GM12864 (cell line): ENCODE measurements at places on chromosomes 5 and 9.

DNA sequence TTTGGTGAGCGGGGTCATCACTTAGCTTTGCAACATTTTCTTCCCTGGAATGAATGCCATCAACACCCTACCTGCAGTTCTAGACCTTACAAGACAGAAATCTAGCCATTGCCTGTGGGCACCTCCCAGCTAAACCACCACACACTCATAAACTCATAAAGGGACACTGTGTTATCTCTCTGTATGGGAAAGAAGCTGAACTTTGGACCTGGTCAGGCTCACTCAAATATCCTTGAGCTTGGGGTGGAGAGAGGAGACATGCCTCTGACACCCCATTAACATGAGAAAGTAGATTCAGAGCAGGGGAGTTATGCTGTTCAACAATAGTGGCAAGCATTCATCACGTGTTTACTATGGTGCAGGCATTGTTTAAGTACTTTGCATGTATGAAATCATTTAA, 205.6 kb downstream of the ZNF462 start:
- no peak for DNase-seq

GRCh38 chr9:123253204-123253603, 15.2 kb downstream of the STRBP start:
- DNase-seq: no peak

DNA sequence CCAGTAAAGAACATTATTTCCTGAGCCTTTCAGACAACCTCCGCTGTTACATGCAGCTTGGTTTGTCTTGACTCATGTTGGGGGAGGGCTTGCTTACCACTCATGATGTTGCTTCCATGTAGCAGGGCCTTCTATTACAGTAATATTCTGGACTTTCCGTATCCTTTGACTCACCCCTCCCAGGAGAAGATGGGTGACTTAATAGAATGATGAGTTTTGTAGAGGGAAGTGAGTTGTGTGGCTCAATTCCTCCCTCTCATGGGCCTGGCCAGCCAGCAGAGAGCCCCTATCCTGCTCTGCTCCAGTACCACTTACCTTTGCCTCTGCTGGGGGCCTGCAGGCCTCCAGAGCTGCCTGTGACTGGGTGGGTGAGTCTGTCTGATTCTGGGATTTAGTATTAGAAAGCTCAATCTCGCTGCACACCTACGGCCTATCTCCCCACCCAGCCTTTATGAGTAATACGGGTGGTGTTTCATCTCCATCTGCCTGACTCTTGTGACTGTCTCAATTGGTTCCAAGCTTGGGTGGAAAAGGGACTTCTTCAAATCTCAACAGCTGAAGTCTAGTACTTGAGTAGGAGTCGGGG, 52.6 kb upstream of the KLF9 start:
- no peak for DNase-seq

DNA sequence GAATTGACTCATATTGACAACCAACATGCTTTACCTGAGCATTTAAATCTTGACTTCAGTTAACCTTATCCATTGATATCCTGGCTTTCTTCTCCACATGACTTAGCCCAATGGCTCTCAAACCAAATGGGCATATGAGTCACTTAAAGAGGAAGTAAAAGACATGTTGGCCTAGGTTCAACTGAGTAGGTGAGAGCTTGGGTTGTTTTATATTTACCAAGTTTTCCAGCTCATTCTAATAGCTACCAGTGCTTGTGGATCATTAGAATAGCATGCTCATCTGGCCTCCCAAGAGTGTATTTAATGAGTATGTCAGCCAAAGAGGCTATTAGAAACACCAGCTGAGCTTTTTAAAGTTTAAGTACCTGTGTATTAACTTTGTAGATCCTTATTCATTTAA, 1049.0 kb downstream of the PTPRD start:
- no peak for DNase-seq

GRCh38 chr9:31119890-31120454, 1264.5 kb upstream of the ACO1 start:
- no peak for DNase-seq
